NCI-H345 (cell line): ENCODE measurements at places on chromosomes 6 and 20.
A peak's percentile ranks its signal among the peaks of the same experiment; 100 is the strongest.

GRCh38 chr6:149445095-149445466, 39.7 kb downstream of the ZC3H12D start:
- DNase-seq, result no peak

DNA sequence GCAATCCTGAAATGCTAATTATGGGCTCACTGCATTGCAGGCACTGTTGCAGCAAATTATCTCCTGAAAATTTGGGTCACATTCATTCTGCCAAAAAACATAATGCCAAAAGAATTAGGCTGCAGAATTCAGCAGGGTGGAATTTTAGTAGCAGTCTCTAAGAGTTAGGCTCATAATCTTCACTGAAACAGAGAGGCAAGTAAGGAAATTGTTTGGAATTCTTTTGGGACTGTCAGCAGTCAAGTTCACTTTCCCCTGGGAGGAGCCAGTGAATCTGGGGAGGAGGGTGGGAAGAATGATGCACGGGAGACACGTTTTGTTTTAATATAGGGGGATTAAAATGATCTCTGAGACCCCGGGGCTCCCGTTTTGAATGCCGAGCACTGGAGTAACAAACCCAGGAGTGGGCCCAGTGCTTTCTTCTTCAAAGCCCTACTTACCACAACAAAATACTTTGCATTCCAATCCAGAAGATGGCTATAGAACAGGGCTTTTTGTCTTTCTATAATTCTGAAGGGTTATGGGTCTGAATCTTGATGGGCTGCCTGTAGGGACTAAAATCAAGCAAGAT, 44.7 kb downstream of the SOBP start:
- no peak for DNase-seq

GRCh38 chr20:36677422-36677771, 31.4 kb upstream of the SLA2 start:
- DNase-seq, result no peak

DNA sequence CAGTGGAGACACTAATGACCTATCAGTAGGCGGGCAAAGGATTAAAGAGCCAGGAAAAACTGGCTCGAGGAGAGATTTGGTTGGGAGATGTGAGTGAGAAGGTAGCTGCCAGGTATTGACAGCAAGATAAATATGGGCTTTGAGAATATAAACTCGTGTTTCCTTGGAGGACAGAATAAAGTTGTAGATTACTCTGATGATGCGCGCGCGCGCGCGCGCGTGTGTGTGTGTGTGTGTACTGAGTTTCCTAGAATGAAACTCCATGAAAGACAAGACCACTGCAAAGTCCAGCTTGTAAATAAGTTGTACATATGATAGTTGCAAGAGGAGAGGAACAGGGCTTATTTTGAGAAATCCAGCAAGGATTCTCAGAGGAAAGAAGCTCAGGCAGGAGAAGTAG, 13.3 kb upstream of the TREM2 start:
- DNase-seq, result no peak

DNA sequence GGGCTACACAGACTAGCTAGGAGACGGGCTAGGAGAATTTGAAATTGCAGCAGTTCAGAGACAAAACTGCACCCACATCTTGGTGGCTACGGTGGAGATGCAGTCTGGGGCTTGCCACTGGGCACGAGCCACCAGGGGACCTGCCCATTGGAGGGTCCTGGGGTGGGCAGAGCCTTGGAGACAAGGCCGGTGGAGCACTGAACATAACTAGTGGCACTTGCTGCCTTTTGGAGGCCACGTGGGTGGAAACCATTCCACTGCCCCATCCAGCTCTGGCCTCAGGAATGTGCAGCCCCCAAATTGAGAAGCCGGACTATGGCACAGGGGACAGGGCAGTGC, 113.4 kb downstream of the NFATC2 start:
- no peak for DNase-seq

DNA sequence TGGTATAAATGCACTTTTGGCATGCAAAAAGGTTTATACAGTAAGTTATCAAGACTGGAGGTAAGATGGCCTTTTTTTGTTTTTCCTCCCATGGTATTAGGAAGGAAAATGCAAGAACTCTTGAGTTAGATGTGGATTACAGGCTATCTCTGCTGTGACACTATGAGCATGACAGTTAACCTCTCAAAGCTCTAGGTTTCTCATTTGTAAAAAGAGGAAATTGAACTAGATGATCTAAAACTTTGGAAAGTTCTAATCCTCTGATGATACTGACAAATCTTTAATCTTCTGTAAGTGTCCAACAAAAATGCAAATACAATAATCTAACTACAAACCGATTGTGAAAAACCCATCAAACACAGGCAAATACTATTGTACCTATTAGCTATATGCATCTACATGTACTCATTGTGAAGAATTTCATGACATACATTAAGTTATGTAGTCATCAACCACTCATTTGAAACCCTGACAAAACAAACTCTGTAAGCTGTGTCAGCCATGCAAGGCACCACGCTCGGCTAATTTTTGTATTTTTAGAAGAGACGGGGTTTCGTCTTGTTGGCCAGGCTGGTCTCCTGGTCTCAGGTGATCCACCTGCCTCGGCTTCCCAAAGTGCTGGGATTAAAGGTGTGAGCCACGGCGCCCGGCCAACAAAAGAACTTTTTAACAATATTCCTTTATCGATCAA, 4.2 kb downstream of the CDK19 start:
- DNase-seq, result no peak

GRCh38 chr6:11200356-11200755, 32.1 kb downstream of the NEDD9 start:
- DNase-seq, result no peak

- no peak for DNase-seq
These were observed 610 bp downstream of the CASP8AP2 start for GRCh38 chr6:89830170-89830809.

DNA sequence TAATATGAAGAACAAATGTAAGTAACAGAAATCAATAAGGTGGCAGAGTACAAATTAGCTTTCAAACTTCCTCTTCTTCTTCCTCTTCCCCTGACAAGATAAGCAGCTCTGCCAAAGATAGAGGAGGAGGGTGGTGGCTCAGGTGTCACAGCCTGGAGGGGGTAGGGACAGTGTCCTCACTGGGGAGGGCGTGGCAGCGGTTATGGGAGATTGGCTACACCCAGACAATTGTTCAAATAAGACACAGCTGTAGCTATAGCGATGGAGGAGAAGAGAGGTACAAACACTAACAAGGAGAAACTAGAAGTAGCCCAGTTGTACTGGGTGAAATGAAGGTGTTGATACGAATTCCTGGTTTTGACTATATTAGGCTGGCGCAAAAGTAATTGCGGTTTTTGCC, 198.5 kb downstream of the TBXT start:
- no peak for DNase-seq

GRCh38 chr6:6736791-6737654, 148.5 kb downstream of the LY86 start:
- DNase-seq, result no peak

DNA sequence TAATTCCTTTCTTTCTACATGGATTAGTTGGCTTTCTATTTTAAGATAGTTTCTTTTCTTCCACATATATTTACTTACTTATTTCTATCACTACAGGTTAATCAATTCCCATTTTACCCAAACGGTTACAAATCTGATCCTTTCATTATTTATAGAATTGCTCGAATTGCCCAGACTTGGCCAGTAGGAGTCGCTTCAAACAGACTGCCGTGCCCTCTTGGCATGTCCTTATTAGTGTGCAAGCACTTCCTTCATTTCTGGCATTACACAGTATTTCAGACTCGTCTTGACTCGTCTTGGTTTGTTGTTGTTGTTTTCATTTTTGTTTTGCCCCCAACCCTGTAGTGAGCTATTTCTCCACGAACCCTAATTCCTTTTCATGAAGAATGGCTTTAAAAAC, 74.6 kb downstream of the SAMD3 start:
- no peak for DNase-seq

- no peak for DNase-seq
These were observed 29.6 kb downstream of the SUMO4 start for GRCh38 chr6:149429427-149430360.

DNA sequence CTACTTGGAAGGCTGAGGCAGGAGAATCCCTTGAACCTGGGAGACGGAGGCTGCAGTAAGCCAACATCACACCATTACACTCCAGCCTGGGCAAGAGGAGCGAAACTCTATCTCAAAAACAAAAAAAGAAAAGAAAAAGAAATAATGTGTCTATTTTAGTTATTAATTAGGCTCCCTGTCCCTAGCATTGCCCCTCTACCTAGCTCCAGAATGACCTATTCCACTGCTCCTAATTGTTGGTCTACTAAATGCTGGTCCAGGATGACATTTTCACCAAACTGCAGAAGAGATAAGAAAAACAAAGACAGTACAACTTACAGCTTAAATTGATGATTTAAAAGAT, 429.7 kb upstream of the SOX4 start:
- no peak for DNase-seq

DNA sequence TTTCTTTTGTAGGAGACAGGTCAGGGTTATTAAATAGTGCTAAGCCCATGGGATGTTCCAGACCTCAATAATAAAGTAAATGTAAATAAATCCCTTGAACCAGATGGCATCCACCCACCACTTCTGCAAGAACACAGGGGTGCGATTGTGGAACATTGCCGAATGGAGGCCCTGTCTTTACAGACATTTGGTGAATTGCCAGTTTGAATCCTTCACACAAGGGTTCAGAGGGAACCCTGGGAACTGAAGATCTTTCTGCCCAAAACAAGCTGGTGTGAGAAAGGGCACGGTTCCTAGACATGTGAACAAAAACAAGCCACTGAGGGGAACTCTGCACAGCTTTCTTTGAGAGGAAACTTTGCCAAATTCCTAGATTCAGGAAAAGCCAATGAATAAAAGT, 30.2 kb upstream of the RNF8 start:
- DNase-seq, result peak; percentile 73

GRCh38 chr6:48512390-48512789, 401.4 kb upstream of the PTCHD4 start:
- DNase-seq, result no peak

DNA sequence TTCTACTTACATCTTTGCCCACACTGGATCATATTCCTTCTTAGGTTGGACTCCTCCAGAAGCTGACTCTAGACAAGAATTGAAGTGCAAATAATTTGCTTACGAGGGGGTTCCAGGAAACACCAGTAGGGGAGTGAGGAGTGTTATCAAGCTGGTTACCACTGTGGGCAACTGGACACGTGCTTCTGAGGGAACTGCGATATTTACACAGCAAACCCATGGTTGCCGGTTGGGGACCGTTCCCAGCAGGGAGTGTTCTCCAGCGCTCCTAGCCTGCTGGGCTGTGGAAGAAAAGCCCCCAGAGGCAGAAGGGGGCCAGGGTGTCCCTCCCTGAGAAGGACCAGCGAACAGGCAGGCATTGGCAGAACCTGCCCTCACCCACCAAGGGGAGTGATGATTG, 21.7 kb downstream of the MDFI start:
- DNase-seq, result no peak

- no peak for DNase-seq
These were observed 58.2 kb upstream of the IL20RA start for GRCh38 chr6:137102851-137103492.

- DNase-seq, result no peak
These were observed 73.2 kb downstream of the CDH22 start for GRCh38 chr20:46235077-46235476.

DNA sequence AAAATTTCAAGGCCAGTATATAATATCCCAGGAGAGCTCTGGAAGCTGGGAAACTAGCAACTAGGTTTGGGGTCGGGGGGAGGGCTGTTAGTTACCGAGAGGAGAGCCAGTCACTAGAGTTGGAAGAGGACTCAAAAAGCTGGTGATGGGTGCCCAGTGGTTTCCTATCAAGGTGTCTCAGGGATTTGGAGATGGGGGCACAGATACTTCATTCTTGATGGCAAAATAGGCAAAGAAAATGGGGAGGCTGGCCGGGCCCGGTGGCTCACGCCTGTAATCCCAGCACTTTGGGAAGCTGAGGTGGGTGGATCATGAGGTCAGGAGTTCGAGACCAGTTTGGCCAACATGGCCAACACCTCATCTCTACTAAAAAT, 805 bp downstream of the PHF1 start:
- DNase-seq, result no peak

DNA sequence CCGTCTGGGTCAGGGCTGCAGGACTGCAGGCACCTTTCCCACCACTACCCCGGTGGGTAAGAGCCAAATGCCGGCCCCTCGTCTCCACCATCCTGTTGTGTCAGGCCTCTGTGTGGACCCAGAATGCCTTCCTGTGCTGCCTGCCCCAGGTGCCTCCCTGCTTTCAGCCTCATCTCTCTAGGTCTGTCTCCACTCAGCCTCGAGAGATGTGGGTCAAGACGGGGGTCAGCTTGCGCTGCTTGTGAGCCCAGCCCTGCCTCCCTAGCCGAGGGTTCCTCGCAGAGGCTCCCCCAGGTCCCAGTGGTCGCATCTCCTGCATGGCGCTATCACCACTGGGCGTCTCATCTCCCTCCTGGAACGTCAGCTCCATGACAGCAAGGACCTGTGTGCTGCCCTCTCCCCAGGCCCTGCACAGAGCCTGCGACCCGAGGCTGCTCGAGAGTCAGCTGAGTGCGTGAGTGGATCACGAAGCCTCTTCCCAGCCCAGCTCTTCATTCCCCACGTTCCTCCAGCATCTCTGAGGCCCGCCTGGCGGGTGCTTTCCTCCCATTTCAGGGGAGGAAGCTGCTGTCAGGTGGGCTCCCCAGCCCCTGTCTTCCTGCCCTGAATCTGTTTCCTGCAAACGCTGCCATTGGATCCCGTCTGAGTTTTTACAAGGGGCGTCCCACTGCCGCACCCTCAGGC, 38.7 kb upstream of the ZBP1 start:
- DNase-seq, result no peak

- DNase-seq, result no peak
These were observed 169.9 kb upstream of the HDDC2 start for GRCh38 chr6:125471667-125472066.

- DNase-seq, result no peak
These were observed 113.8 kb downstream of the LAMP5 start for GRCh38 chr20:9628141-9628540.

- no peak for DNase-seq
These were observed 30.6 kb downstream of the TMEM14B start for GRCh38 chr6:10778230-10778629.

DNA sequence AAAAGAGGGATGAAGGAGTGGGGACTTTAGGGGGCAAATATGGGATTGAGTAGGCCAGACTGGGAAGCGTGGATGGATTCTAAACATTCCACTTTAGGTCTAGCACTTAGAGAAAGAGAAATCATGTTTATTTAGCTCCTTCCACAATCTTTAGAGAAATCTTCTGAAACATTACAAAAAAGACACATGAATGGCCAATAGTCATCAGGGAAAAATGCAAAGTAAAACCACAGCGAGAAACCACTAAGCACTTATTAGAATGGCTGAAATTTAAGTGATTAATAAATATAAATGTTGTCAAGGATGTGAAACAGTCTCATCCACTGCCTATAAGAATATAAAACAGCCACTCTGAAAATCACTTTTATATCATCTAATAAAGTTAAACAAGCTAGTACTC, 46.9 kb downstream of the HLA-A start:
- DNase-seq, result no peak

DNA sequence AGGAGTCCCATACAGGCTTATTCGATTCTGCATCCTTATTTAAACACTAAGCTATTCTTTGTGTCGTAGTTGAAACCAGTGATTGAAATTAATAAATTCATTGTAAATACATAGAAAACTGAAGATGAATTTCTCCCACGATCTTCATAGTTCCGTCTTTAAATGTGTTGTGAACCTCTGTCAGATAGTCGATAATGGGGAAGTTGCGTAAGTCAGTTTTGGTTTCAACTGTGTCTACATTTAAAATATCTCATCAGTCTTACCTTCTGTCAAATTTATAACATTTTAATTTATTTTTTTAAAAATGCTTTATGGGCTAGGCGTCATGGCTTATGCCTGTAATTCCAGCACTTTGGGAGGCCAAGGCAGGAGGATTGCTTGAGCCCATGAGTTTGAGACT, 12.7 kb downstream of the STX11 start:
- DNase-seq, result no peak
